Tongue (tissue), 3 donors: ENCODE measurements at places on chromosomes 6 and 20.

GRCh38 chr6:42692137-42692911 is 30.1 kb downstream of the PRPH2 start:
- DNase-seq: no peak

GRCh38 chr6:53962646-53963045 is 148.6 kb upstream of the MLIP start:
- DNase-seq: peak; percentile 54

DNA sequence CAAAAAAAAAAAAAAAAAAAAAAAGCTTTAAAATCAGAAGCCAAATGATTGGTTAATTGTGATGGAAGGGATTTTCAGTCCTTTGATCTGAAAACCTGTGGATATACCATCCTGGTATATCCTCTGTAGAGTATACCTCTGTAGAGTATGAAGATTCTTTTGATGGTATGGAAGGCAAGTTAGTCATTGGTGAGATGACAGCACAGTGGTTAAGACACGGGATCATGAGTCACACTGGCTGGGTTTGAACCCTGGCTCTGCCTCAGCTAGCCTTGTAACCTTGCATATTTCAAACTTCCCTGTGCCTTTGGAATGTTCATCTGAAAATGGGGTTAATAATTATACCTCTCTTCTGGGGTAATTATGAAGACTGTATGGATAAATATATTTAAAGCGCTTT is 179.3 kb downstream of the CARMIL1 start:
- no peak for DNase-seq

DNA sequence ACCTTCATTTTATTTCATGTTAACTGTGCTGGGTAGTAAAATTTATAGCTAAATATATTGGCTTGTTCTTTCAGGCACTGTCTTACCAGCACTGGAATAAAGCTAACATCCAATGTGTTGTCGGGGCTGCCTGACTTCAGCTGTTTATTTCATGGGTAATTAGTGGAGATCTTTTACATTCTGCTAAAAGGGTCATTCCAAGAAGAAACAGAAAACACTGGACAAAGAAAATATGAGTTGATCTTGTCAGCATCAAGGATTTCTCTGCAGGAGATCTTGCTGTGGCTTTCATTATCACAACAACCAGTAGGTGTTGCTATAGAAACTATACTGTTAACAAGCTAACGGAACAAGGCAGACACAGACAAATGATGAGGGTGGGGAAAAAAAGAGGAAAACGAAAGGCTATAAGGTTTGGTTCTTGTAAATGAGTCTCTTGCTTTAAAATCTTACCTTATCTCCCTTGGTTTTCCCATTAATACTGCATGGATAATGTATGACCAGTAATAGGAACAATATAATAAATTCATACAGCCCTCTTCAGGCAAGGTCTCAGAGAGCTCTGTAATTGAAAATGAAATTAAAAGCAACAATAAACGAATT is 206.8 kb downstream of the SIM1 start:
- DNase-seq: peak; percentile 57

- DNase-seq: no peak
Measured at GRCh38 chr6:166296035-166296883, 11.9 kb downstream of the PRR18 start.

DNA sequence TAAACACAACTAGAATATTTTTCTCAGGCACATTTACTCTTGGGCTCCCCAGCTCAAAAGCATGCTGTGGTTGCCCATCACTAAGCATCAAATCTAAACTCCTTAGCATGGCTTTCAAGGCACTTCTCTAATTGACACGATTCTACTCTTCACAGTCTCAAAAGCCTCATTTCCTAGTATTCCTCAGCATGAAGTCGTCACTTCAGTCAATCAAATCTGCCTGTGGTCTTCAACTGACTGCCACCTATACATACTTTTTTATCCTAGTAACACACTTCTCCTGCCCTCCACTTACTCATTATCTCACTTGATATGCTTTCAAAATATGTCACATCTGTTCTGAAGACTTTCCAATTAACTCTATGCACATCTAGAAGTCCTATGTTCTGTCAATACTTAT is 110.3 kb downstream of the TBC1D32 start:
- no peak for DNase-seq
